HL-60 (cell line): ENCODE measurements at places on chromosomes 7 and 10.

DNA sequence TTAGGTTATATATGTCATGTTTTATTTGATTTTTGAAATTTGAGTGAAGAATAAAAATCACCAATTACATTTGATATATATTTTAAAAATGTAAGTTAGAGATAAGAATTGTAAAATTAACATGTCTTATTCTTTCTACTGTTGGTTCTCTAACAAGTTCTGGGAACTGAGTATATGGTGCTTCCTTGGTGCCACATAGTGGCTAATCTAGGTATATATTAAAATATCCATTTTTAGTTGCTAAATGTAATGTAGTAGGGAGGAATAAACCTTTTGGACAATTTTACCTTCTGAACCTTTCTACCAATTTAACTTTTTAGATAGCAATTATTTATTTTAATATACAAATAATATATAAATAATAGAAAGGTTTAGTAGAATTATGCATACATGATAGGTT lies 17.5 kb downstream of the CFAP69 start:
- DNase-seq = no peak

DNA sequence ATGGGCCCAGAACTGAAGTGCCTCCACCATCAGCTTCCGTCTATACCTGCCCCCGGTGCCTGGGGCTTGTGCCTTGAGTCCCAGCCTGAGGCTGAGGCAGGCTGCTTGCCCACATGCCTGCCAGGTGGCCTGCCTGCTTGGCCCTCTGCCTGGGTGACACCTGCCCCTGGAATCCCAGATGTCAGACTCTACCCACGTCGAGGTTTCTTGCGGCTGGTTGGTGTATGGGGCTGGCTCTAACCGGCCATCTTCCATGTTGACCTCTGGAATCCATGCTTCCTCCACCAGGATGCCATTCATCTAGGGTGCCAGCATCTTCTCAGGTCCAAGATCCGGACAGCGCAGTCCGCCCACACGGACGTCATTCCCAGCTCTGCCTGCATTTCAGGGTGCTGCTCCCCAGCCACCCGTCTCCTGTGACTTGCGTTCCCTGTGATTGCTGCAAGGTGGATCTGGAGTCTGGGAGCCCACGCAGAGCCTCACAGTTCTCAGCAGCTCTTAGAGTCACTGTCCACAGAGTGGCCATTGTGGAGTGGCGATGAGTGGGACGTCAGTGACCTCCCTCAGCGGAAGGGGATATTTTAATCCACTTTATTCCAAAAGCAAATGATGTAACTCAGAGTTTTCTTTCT lies 298.1 kb downstream of the TCERG1L start:
- no peak for DNase-seq

- DNase-seq = no peak
These were observed 108.4 kb downstream of the C10orf105 start for GRCh38 chr10:71611131-71611530.

GRCh38 chr7:118079369-118079768 lies 104.6 kb upstream of the LSM8 start:
- no peak for DNase-seq

DNA sequence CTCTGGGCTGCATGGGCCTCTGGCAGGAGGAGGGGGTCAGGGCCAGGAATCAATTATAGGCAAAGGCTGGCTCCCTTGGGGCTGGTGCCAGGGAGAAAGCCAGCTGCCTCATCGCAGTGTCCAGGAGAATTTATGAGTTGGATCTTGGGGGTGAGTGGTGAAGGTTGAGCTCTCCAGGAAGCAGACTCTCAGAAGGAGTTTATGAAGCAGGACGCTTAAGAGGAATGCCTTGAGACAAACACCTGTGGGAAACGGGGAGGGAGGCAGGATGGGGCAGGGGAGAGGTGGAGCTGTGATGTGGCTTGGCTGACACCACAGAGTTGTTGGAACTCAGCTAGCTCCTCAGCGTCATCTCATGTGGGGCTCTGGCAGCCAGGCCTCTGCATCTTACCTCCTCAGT lies 428.5 kb downstream of the RPS24 start:
- no peak for DNase-seq

DNA sequence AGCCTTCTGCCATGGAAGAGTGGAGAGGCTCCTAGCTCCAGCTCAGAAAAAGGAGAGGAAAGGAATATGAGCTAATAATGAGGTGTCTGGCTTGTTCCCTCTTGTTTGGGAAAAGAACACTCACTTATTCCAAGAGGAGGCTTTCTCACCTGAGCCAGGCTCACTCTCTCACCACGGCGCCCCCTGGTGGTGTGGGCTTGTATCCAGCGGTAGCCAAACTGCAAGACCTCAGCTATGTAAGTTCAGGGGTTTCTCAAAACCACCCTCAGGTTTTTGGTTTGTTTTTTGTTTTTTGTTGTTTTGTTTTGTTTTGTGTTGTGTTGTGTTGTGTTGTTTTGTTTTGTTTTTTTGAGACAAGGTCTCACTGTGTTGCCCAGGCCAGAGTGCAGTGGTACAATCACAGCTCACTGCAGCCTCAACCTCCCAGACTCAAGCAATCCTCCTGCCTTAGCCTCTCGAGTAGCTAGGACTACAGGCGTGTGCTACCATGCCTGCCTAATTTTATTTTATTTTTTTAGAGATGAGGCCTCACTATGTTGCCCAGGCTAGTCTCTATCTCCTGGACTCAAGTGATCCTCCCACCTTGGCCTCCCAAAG lies 124.0 kb downstream of the TMEM130 start:
- DNase-seq = peak; percentile 55

DNA sequence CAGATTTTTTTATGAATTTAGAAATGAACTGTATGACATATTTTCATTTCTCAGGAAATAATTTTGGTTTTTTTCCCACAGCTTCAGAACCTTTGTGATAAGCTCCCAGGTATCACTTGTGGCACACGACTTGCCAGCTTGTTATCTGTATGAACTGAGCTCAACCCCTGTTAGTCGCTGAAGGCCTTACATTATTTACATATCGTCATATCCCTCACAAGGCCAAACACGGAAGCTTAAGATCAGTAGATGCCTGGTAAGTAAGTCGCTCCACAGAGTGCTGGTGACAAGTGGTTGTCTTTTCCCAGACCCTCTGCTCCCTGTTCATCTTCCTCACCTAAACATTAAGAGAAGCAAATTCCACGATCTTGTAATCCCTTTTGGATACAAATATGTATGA lies 55.2 kb downstream of the RAPGEF5 start:
- DNase-seq = no peak

DNA sequence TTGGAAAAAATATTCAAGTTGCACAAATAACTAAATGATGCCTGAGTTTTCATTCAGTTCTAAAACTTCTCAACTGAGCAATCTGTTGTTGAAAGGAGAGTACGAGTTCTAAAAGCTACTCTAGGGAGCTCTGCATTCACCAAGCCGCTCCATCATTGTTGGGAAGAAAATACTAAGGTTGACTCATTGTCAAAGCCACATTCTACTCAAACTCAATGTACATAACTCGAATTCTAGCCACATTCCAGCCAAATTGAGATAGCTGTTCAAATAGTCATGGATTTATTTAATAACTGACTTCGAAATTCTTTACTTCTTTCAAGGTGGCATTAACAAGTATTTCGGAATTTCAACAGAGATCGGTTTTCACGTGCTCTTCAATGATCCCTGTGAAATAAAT lies 63.4 kb downstream of the KIAA1217 start:
- no peak for DNase-seq

DNA sequence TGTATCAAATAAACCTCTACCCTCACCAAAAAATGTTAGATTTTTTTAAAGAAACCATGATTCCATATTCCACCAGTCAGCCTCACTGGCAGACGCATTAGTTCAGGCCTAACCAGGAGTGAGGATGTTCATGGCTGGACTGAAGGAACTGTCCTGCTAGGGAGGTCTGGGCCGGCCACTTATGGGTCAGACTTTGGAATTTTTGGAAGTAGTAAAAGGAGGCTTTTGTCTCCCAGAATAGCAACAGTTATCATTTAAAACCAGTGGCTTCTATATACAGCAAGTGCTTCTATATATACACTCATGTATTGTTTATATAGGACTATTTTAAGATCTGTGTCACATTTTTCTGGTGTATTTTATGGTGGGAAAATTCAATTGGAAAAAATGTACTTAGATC lies 120.5 kb downstream of the CNNM2 start:
- no peak for DNase-seq

- DNase-seq = no peak
These were observed 7.0 kb downstream of the AQP1 start for GRCh38 chr7:30918676-30919075.

- no peak for DNase-seq
These were observed 103.1 kb upstream of the SFMBT2 start for GRCh38 chr10:7513936-7514335.

GRCh38 chr10:30430544-30431298 lies 3.3 kb upstream of the MAP3K8 start:
- no peak for DNase-seq

DNA sequence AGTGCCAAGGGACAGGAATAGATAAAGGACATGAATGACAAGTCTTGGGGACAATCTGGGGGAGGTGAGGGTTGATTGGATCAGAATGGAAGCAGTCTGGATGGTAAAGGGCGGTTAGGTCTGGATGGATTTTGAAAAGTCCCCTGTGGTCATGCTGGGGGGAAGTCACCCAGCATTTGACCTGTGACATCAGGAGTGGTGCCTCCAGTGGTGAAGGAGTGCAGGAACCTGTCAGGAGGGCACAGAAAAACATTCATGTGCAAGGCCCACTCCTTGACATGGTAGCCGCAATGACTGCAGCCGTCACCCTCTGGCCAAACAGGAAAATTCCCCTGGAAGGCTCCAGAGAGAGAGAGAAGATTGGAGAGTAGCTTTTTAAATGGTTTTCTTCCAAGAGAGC lies 304.8 kb downstream of the GFRA1 start:
- no peak for DNase-seq

DNA sequence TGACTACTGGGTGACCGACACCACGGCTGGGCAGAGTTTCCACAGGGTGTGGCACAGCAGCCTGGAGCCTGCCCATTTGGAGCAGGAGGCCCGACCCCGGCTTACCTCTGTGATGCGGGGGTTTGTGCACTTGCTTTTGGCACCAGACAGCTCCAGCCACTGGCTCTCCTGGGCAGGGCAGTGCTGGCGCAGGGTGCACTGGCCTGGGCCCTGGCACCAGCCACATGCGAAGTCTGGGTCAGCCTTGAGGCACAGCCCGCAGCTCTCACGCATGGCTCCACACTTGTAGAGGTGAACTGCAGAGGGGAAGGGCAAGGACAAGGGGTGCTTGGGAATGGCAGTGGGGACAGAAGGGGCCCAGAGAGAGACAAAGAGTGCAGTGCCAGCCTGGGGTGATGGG lies 373.7 kb downstream of the PLXNA4 start:
- no peak for DNase-seq
